ENCODE measurements at places on chromosomes 13 and 19. TPM values are rescaled to one million over a fixed set of nuclear protein-coding genes. Genes with fewer than 3 reads are reported as not detected.

Gene ATP4A
- not detected for total RNA-seq

Gene AXL
- 0.70 TPM for total RNA-seq

Gene NECTIN2
- total RNA-seq, result 0.44 TPM

Gene CEACAM20
- not detected for total RNA-seq

Gene ATP12A
- 0.23 TPM for total RNA-seq

Gene CRLF1
- not detected for total RNA-seq

Gene ANKRD24
- total RNA-seq, result 0.50 TPM

Gene LENG1
- total RNA-seq, result 4.6 TPM

Gene EFNA2
- total RNA-seq, result not detected

Gene CGB8
- total RNA-seq, result not detected

Gene C13orf42
- total RNA-seq, result not detected

Gene POU4F1
- total RNA-seq, result 0.12 TPM

Gene FREM2
- total RNA-seq, result 0.05 TPM

Gene ZIC5
- total RNA-seq, result not detected

Gene URAD
- total RNA-seq, result not detected

Gene SLC17A7
- total RNA-seq, result 0.54 TPM

Gene MBD3
- total RNA-seq, result 140 TPM

Gene F2RL3
- total RNA-seq, result not detected

Gene VAV1
- total RNA-seq, result 78.9 TPM

Gene SIGLEC5
- not detected for total RNA-seq

Gene PPP1R37
- total RNA-seq, result 21.8 TPM

Gene NANOS3
- total RNA-seq, result 1.9 TPM

Gene THOP1
- total RNA-seq, result 200 TPM

Gene CAPN12
- 3.5 TPM for total RNA-seq

Gene IZUMO2
- not detected for total RNA-seq

Gene SPTBN4
- total RNA-seq, result 0.51 TPM

Gene F7
- not detected for total RNA-seq

Gene CEACAM4
- not detected for total RNA-seq

Gene ZNF177
- not detected for total RNA-seq
